ENCODE measurements at places on chromosomes 1 and 21. TPM values are rescaled to one million over a fixed set of nuclear protein-coding genes. Genes with fewer than 3 reads are reported as not detected.

- no peak for DNase-seq
Measured at GRCh38 chr1:167922611-167923074, 8.7 kb upstream of the ADCY10 start.

- no peak for DNase-seq
Measured at GRCh38 chr1:65698590-65698989, 94.1 kb upstream of the PDE4B start.

DNA sequence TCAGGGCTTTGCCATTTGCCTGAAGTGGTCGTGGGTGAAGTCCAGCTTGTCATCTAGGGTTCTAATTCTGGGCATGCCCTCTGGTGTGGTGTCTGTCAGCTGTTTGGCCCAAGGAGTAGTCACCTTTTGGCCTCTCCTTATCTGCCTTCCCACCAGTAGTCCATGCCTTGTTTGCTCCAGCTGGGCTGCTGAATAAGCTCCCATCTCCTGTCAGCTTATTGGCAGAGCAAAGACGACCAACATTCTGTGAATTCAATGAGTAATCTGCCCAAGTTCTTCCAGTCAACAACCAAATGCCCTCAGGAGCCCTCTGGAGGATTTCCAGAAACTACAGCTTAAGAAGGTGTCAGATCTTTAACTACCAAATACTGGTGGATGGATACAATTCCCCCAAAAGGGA is 7.0 kb downstream of the BCAN start:
- DNase-seq = no peak

GJB3 gene
- not detected for polyA plus RNA-seq

TOMM20 gene
- 71.3 TPM for polyA plus RNA-seq

ERVH48-1 gene
- polyA plus RNA-seq = not detected

COL8A2 gene
- 2.6 TPM for polyA plus RNA-seq

GRCh38 chr1:2594001-2594640 is 7.5 kb downstream of the PRXL2B start:
- peak; percentile 80 for DNase-seq

GRCh38 chr1:33470495-33471012 is 1.9 kb upstream of the ZSCAN20 start:
- DNase-seq = peak; percentile 76

- peak; percentile 83 for DNase-seq
Measured at GRCh38 chr1:37486680-37487618, 12.6 kb downstream of the ZC3H12A start.

C1orf87 gene
- not detected for polyA plus RNA-seq

DNA sequence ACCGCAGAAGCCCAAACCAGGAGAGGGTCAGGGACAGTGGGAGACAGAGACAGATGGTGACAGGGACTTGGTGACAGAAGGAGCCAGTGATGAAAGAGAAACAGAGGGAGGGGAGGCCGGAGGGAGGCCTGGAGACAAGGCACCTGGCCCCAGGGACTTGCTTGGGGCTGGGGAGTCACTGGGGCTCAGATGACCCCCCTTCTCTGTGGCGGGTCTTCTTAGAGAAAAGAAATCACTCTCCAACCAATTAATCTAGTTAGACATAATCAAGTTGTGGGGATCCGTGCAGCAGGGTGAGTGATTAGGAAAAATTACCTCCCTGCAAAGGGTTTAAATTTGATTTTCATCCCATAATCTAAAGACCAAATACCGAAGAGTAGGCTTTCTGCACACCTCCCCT is 519.8 kb downstream of the PTPRU start:
- DNase-seq = peak; percentile 43

- no peak for DNase-seq
Measured at GRCh38 chr1:204356997-204357396, 2.7 kb downstream of the PLEKHA6 start.

LAX1 gene
- polyA plus RNA-seq = 0.03 TPM

DNA sequence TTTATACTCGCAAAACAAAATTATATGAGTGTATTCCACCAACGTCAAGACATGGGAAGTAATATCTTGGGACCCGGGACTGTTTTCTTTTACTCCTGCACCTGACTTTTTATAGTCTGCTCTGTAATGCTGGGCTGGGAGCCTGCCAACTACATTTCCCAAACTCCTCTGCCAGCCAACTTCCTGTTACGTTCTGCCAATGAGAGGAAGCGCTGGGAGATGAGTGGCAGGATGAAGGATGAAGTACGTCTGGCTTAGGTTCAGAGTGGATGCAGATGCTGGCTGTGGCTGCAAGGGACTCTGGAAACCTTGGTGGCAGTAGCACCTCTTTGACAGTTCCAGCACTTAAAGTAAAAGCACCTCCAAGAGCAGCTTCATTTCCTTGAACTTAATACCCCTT is 59.6 kb downstream of the USP24 start:
- peak; percentile 17 for DNase-seq

DNA sequence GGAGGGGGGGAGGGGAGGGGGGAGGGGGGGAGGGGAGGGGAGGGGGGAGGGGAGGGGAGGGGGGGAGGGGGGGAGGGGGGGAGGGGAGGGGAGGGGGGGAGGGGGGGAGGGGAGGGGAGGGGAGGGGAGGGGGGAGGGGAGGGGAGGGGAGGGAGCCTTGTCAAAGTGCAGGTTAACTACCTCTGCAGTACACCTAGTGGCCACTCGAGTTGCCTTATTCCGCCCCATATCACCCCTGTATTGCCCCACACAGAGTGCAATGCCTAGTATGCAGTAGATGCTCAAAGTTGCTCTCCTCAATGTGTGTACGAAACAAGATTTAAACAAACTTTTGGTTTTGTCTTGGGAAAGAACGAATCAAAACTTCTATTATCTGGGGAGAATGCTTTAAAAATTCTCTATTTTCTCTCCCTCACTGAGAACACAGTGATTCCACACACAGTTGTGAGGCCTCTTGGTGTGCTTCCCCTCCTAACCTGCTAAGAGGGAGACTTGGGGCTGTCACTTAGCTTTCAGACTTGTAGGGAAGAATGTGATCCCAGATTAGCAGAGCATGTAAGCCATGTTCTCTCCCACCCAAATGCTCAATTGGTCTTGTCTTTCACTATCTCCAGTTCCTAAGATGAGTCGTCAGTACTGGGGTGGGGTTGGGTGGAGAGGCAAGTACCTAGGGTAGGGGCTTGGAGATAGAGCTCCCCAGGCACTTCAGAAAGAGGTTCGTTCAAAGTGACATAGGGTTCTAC is 79.7 kb upstream of the MAP10 start:
- no peak for DNase-seq

DNA sequence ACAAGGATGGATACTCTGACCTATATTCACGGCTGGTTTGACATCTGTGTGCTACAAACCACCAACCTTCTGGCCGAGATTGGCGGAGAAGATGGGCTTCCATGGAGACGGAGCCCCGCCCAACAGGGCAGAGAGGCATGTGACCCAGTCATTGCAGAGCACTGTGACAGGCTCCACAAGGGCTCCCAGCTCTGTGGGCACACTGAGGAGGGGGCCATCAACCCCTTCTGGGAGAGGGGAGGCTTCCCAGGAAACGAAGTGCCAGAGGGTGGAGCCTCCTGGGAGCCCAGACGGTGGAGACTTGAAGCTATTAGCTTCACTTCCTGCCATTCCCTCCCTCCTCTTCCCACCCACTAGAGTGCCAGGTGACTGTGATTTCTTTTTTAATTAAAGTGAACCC is 71.6 kb upstream of the IFFO2 start:
- DNase-seq = no peak

All from SK-N-SH (cell line).